ENCODE measurements at places on chromosomes 12 and 14.

- no peak for DNase-seq
Observed at GRCh38 chr12:80807640-80808288, 91.1 kb downstream of the MYF5 start.

- no peak for DNase-seq
Observed at GRCh38 chr12:2125651-2126522, 73.1 kb downstream of the CACNA1C start.

DNA sequence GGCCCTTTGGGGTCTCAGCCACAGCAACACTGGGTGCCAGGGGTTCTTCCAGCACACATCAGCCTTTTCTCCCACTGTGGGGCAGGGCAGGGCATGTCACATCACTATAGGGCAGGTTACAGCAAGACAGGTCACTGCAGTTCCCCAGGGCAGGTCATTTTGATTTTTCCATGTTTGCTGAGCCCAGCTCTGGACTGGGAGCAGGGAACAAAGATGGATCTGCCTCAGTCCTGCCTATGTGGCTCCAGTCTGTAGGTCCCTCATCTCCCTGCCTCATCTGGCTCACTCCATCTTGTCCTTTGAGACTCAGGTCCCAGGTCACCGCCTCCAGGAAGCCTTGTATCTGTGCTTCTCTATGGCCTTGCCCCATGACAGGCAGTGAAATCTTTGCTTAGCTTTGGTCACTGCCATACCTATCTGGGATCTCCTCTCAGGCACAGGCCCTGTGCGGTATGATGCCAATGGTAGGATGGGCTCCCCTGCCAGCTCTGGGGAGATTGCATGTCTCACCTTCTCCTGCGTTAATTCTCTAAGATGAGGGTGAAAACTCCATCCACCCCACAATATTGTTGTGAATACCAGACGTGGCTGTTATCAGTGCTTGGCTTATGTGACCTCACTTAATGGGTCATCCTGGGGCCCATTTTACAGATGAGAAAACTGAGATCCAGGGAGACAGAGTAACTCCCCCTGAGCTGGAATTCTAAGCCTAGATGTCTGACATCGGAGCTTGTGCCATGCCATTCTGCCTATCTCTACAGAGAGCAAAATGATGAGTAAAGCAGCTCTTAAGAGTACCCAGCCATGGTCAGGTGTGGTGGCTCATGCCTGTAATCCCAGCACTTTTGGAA is 1.5 kb downstream of the SERPINA6 start:
- no peak for DNase-seq

GRCh38 chr12:13211191-13211858 is 14.8 kb downstream of the EMP1 start:
- DNase-seq, result no peak

DNA sequence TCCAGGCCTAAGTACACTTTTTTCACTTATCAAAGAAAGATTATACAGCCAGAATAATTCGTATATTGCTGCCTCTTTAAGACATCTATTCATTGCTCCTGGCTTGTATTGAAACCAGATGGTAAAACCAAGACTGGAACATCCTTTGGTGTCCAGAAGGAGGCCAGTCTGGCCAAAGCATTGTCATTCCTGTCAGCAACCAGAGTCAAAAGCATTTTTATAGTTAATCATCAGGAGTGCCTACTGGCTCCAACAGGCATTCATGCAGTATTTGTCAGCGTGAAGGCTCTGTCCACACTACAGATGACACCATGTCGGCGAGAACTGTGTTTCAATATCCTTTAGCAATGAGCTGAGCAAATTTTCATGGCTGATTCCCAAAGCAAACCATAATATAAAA is 118.0 kb upstream of the G2E3 start:
- DNase-seq, result peak; percentile 22

DNA sequence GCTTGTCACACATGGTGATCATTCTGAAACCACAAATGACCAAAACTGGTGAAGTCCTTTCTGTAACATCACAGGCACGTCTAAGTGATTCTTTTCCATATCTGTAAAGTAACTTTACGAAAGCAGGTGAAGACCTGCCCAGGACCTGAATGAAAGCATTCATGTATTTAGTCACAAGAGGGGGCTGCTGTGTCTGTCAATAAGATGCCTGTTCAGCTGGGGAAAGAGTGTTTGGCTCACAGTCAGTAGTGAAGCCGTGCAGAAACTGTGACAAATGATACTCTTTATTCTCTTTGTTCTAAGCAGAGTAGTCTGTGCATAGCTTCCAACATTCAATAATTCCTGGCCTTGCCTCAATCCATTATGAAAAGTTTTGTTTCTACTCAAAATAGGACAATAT is 373.5 kb upstream of the OR4E1 start:
- no peak for DNase-seq

- DNase-seq, result no peak
Observed at GRCh38 chr12:124241776-124242528, 52.9 kb upstream of the RFLNA start.

DNA sequence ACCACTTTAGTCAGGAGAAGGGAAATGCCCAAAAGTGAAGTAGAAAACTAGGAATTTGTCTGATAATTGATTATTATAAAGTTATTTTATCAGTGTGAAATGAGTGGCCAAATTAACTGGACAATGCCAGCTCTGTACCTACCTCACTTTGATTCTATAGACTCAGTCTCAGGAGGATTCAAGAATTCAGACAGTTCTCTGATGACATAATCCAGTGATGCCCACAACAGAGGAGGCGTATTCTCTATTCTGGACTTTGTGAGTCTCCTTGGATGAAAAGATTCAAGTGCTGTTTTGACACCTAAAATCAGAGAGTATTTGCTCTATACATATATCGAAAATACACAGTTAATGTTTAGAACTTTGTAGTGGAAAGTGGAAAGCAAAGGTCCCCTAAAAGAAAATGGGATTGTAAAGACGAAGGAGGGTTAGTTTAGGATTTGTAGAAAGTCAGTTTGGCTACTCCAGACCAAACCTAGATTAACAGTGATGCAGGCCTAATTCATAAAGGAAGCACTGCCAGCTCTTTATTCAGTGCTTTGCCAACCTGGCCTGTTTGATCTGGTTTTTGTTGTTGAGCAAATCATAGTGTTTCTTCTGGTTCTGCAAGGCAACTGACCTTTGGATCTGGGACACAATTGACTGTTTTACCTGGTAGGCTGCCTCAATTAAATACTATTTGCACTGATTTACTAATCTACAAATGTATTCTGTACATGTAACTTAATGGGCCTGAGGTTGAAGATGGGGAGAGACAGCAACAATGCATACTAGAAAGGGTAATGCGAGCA is 67.4 kb downstream of the DAD1 start:
- no peak for DNase-seq

DNA sequence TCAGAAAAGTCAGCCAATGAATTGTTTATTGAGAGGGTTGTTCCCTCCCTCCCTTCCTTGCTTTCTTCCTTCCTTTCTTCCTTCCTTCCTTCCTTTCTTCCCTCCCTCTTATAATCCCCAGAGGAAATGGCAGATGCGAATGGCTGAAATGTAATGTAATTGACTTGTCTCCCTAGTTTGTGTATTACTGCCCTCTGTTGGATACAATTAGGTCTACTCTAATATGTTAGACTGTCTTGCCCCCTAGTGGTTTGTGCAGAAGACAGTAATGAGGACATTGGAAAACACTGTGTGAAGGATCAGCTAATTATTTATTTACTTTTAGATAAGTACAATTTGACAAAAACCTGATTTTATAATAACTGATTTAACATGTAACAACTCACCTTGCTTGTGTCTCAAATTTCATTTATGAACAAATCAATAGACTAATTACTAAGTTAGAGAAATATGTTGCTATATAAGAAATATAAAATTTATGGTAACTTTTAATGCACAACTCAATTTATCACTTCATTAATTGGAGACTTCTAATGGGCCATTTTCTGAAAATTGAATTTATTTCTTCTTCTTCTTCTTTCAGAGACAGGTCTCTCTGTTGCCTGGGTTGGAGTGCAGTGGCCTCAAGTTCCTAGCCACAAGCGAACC is 229.8 kb upstream of the LRIG3 start:
- peak; percentile 64 for DNase-seq

- no peak for DNase-seq
Observed at GRCh38 chr12:131132118-131132892, 178.6 kb downstream of the ADGRD1 start.

- no peak for DNase-seq
Observed at GRCh38 chr14:68408680-68409079, 384.2 kb downstream of the ZFP36L1 start.

DNA sequence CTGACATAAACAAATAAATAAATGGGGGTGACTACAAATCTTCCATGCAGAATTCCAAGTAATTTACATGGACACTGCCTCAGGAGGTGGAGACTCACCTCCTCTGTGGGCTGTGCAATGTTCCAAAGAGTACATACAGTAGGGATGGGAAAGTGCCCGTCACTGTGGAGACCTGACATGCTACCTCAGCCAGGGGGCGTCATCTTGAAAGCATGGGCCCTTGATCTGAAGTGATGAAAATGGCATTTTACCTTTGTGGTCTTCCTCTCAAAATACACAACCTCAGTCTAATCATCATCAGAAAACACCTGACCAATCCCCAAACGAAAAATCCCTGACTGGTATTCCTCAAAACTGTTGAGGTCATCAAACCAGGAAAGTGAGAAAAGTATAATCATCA is 48.4 kb downstream of the ANAPC7 start:
- no peak for DNase-seq

GRCh38 chr12:80320121-80320678 is 123.8 kb upstream of the PTPRQ start:
- DNase-seq, result no peak

DNA sequence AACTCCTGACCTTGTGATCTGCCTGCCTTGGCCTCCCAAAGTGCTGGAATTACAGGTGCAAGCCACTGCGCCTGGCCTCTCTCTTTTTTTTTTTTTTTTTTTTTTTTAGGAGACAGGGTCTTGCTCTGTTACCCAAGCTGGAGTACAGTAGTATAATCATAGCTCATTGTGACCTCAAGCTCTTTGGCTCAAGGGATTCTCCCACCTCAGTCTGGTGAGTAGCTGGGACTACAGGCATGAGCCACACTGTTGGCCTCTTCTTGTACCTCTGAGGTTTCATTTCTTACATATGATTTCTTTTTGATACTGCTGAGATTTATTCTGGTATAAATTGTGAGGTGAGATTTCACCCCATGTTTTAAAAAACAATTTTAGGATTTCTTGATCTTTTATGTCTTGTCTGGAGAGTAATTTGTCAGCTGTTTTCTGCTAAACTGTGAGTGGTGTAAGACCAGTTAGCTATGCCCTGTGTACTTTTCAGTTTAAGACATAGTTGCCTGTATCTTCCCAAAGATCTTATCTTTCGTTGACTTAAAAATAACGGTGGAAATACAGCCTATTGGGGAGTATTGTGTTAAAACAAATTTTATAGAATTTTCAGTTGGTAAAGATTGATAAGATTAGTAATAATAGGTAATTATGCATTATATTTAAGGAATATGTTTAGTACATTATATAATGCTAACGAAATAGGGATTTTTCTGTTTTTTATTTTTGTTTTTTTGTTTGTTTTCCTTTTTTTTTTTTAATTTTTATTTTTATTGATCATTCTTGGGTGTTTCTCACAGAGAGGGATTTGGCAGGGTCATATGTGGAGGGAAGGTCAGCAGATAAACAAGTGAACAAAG is 31.7 kb downstream of the WDR20 start:
- no peak for DNase-seq

DNA sequence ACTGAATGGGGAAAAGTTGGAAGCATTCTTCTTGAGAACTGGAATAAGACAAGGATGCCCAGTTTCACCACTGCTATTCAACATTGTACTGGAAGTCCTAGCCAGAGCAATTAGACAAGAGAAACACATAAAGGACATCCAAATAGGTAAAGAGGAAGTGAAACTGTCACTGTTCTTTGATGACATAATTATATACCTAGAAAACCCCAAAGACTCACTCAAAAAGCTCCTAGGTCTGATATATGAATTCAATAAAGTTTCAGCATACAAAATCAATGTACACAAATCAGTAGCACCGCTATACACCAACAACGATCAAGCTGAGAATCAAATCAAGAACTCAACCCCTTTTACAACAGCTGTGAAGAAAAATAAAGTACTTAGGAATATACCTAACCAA is 157.3 kb upstream of the DDHD1 start:
- no peak for DNase-seq

- DNase-seq, result no peak
Observed at GRCh38 chr14:62722406-62722805, 322.9 kb downstream of the KCNH5 start.

GRCh38 chr12:132151766-132152410 is 7.6 kb downstream of the NOC4L start:
- DNase-seq, result no peak

DNA sequence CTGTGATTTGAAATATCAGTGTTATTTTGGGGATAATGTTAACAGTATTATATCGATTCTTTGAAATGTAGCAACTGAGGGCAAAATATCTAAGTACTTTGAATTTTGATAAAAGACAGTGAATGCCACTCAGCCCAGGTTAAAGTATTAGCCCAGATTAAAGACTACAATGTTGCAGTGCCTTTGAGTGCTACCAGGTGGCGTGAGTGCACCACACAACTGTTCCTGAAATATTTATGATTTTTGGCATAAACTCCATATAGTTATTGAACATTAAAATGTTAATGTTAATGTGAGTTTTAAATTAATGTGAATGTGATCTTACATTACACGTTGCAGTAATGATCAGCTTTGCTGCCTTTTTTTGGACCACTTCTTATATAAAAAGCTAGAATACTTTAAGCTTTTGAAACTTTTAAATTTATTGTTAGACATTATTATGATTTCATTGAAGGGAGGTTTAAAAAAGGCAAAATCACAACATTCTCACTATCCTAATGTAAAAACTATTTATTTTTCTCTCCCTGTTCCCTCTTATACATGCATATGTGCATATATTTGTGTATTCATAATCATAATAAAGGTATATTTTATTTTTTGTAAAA is 22.5 kb downstream of the MRPS35 start:
- DNase-seq, result peak; percentile 26

DNA sequence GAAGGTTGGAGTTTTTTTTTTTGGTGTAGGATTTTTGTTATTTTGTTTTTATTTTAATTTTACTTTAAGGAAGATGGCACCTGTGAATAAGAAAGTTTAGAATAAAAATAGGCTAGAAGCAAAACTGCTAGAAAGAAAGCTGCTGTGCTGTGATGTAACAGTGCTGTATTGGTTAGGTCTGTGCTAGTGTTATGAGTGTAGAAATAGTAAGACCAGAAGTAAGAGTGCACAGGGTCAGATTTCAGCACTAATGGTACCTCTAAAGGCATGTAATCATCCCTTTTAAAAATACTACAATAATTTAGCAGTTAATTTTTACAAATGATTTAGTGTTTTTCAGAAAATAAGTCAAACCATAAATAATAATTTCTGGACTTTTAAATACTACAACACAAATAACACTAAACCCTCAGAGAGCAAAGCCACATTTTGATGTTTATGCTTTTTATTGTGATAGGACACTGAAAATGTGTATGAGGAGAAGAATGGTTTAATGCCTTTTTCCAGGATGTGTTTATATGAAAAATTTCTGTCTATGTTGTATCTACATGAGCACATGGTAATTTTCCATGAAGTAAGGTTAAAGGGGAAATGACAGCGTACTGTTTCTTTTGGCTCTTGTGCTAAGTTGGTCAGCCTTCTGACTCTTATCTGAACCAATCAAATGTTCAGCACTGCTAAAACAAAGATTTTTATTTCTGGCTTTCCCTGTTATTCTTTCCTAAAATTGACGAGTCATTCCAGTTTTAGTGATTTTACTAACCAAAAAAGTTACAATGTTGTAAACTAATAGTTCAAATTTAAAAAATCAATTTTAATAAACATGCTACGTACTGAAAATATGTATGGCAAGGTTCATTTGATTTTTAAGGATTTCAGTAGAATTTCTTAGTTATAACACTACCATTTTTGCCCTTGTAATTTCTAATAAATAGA is 96.1 kb downstream of the PPHLN1 start:
- DNase-seq, result no peak

Measured in HS-5 (cell line).